Activated T-cell treated with anti-CD3 and anti-CD28 coated beads for 4 hours (primary cell): ENCODE measurements at places on chromosomes 16 and 17.

- DNase-seq: no peak
These were observed 34.5 kb downstream of the TOX3 start for GRCh38 chr16:52512297-52512987.

DNA sequence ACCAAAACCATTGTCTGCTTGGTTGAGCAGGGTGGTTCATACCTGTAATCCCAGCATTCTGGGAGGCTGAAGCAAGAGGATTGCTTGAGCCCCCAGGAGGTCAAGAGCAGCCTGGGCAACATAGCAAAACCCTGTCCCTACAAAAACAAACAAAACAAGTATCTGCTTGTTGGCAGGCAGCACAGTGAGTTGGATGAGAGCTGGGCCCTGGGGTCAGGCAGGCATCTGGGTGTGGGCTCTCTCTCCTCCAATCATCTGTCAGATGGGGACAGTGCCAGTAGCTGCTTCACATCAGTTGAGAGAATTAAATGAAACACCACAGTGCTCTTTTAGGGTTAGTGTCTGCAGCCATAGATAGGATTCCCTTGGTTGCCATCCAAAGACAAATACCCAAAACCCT, 5.8 kb downstream of the ARMC7 start:
- no peak for DNase-seq

DNA sequence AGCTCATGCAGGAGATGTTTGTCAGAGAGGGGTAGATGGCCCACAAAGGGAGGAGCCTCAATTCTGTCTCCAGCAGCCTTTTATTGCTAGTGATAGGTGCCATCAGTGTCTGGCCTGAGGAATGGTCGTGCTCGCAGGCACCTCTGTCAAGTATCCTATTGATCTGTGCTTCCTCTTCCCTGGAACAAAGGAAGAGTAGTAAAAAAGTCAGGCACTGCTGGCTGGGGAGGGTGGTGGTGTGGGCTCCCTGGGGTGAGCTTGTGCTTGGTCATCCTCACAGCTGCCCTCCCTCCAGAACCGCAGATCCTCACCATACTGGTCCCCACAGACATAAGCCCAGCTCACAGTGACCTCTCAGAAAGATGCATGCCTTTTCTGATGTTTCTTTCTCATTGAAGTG, 15.0 kb upstream of the SALL1 start:
- DNase-seq: no peak

DNA sequence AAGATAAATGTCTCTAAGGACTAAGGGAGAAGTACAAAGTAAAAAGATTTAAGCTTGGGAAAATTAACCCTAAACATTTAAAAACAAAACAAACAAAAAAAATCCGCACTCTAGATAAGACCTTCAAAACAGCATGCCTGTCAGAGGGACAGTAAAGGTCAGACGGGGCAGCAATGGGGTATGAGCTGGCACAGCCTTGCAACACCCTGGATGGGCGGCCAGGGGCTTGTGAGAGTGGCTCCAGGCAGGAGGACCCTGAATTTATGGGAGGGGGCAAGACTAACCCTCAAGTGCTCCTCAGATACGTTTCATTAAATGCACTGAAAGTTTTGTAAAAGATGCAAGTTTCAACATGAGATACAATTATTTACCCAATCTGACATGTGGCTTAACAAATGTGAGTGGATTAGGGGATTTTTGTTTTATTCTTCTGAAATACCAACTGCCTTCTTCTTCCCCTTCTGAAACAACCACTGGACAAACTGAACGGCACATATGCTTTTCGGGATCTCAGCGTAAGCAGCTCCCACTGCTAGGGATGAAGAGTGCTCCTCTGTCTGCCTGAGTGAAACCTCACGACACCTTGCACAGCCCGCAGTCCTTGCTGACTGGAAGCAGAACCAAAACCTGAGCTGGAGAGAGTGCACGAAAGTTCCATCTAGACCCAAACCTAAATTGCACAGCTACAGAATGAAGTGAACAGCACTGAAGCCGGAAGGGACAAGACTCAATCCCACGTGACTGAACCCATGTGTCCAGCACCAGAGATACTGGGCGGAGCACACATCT, 128.4 kb downstream of the ANKRD11 start:
- DNase-seq: no peak

- DNase-seq: no peak
These were observed 2.9 kb downstream of the SLC13A5 start for GRCh38 chr17:6710317-6710716.

DNA sequence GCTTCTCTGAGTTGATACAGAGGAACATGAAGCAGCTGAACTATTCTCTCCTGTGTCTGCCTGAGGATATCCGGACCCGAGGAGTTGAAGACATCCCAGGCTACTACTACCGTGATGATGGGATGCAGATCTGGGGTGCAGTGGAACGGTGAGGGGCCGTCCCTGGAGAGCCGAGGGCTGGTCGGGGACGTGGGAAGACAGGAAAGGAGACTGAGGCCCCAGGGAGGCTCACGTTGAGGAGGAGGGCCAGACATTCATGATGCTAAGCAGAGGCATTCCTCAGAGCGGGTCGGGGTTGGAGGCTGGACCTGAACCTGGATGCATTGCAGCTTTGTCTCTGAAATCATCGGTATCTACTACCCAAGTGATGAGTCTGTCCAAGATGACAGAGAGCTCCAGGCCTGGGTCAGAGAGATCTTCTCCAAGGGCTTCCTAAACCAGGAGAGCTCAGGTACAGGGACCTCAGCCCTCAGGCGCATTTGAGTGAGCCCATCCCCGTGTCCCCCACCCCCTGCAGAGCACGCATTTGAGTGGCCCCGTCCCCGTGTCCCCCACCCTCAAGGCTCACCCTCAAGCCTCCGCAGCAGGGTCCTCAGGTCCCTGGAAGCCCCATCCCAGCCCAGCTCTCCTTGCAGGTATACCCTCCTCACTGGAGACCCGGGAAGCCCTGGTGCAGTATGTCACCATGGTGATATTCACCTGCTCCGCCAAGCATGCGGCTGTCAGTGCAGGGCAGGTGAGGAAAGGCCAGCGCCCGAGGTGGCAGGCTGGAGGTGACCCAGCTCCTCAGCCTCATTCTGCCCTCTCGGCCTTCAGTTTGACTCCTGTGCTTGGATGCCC, 8.3 kb downstream of the ALOX15B start:
- no peak for DNase-seq

- no peak for DNase-seq
These were observed 1.4 kb downstream of the SOX9 start for GRCh38 chr17:72122010-72122764.
